ENCODE measurements at places on chromosomes 7 and 10.

GRCh38 chr10:34152434-34152833, 662.7 kb downstream of the PARD3 start:
- DNase-seq = no peak

DNA sequence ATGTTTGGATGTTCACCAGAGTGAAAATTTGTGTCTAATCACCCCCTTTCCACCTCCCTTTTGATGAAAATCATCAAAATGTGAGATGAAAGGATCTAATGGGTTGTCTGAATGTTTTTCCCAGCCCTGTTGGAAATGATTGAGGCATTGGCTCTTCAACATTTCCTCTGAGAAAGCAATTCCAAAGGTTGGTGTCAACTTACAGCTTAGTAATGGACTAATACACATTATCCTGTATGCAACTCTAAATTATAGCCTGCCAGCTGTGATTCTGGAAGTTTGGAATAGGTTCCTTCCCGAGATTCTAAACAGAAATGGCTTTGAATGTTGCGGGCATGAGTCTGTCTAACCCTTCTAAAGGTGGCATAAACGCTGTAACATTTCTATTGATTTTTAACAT, 152.9 kb downstream of the DYNC1I1 start:
- DNase-seq = no peak

DNA sequence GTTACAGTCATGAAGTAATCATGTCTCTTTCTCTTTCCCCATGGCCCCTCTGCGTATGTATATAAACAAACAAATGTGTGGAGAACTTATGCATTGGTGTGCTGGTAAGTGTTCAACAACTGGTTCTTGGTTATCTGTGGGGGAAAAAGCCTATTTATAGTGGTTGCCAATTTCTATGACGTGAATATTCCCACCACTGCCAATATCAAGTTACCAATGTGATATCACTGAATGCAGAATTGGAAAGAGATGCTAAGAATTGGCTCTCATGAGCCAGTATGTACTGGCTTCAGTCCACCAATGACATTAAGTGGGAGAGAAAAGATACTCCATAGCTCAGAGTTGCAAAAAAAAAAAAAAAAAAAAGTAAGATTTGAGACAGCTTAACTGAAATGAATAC, 399.7 kb downstream of the REEP3 start:
- no peak for DNase-seq

- DNase-seq = peak; percentile 53
These were observed 1.8 kb downstream of the LRCH4 start for GRCh38 chr7:100584054-100584682.

DNA sequence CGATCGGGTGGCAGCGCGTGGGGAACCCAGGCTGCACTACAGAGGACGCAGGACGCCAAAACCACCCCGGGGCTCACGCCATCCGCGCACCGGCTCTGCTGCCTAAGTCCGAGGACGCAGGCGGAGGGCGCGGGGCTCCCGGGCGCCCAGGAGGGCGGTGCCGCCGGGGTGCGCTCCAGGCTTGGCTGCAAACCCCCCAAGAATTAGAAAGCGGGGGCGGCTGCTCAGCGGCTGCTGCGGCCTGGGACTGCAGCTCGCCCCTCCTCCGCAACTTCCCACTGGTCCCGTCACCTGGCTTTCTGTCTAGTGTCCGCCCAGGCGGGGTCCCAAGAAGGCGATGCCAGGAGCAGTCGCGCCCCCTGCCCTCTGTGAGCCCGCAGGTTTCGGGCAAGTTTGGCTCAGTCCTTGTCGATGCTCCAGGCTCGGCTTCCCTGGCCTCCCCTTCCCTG, 1.7 kb upstream of the POU6F2 start:
- DNase-seq = no peak

GRCh38 chr10:72123616-72124015, 35.3 kb upstream of the SPOCK2 start:
- no peak for DNase-seq

GRCh38 chr10:99685597-99685967, 26.3 kb downstream of the ENTPD7 start:
- DNase-seq = peak; percentile 64

DNA sequence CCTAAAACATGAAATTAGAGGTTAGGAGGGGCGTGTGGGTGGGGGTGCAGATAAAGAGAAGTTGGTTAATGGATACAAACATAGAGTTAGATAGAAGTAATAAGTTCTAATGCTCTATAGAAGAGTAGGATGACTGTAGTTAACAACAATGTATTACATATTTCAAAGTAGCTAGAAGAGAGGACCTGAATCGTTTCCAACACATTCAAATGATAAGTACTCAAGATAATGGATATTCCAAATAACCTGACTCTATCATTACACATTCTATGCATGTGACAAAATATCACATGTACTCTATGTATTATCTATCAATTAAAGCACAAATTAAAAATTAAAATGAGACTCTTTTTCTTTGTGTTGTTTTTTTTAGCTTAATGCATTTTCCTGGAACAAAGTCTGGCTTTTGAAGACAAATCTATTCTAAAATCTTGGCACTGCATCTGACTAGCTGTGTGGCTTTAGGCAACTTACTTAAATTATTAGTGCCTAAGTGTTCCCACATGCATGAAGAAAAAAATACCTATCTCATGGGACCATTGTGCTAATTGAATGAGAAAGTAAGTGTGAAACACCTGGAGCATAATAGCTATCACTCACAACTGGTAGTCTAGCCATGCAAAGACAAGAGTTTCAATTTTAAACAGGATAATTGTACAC, 75.7 kb downstream of the SEMA3C start:
- DNase-seq = no peak

- no peak for DNase-seq
These were observed 175.0 kb downstream of the PLPP4 start for GRCh38 chr10:120632047-120632446.

DNA sequence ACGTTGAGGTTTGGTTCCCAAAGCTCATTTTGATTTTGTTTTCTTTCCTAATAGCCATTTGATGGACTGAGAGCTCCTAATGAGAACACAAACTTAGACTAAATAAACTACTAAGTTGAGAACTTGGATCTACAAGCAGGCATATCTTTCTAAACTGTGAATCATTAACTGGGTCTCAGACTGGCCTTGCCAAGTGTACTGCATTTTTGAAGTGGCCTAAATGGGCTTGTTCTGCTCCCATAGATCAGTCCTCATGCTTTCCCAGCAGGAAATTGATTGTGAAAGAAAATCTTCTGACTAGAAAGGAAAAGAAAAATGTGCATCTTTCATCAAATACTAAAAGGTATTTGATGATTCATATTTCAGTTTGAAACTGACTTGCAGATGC, 46.7 kb upstream of the RBM33 start:
- no peak for DNase-seq

DNA sequence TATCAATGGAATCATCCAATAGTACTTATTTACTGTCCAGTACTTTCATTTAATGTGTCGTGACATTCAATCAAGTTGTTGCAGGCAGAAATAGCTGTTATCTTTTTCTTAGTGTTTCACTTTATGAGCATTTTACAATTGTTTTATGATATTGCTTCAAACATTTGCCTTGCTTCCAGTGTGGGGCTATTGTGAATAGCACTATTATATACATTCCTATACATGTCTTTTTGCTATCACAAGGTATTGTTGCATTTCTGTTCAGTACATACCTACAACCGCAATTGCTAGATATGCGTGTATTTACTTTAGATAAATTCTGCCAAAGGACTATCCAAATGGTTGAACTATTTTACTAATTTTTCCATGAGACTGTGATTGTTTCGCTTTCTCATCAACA, 34.9 kb downstream of the CYP2C8 start:
- no peak for DNase-seq
